ENCODE measurements at places on chromosomes 7 and 10. TPM values are rescaled to one million over a fixed set of nuclear protein-coding genes. Genes with fewer than 3 reads are reported as not detected.

H2BK1 gene
- total RNA-seq, result not detected

IL2RA gene
- total RNA-seq, result not detected

LBX1 gene
- not detected for total RNA-seq

NYAP1 gene
- total RNA-seq, result 2.2 TPM

TAC1 gene
- total RNA-seq, result 9.1 TPM

DNA sequence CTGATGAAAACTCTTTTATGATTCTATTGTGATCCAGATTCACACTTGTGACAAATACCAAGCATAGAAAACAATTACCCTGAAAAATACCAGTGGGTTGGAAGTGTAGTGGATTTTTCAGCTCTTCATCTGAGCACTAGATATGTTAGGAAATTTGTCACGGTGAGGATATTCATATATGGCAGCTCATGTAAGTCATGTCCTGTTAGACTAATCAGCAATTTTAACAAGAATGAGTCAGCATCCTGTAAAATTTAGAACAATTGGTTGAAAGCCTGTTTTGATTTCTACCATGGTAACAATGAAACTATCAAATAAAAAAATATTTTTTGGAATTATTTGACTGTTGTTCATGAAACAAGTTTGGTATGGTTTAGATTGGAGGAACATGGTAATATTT is 334.3 kb downstream of the CACNA2D1 start:
- peaks cover 7% of the 10 kb centered on the region for H3K4me1 ChIP-seq
- H3K36me3 ChIP-seq, result no peaks in the 10 kb centered on the region
- peak overlapping the region; percentile 91 for H3K27ac ChIP-seq

DNA sequence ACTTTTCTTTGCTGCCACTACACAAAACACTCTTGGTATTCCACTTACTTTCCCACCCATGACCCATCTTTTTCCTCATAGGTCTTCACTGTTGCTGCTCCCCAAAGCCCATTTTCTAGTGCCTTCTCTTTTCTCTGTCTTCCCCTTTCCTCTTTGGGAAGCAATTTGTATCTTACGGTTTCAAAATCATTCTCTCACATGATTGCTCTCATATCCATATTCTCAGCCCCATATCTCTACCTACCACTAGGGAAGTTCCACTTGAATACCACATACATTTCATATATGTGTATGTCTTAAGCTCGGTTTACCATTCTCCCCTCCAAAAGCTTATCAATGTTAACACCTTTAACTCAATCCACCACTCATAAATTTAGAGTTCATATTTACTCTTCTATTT is 3.2 kb upstream of the UBE2D1 start:
- peaks cover 5% of the 10 kb centered on the region for H3K27me3 ChIP-seq
- no peak overlapping the region for H3K4me3 ChIP-seq
- DNase-seq, result no peak
- no peak overlapping the region for H3K27ac ChIP-seq

GRCh38 chr7:93115796-93116195 is 2.0 kb downstream of the SAMD9 start:
- no peak overlapping the region for H3K4me3 ChIP-seq
- DNase-seq, result no peak
- H3K36me3 ChIP-seq, result no peaks in the 10 kb centered on the region
- H3K27me3 ChIP-seq, result peaks cover 5% of the 10 kb centered on the region
- no peaks in the 10 kb centered on the region for H3K4me1 ChIP-seq
- no peak overlapping the region for H3K27ac ChIP-seq

DNA sequence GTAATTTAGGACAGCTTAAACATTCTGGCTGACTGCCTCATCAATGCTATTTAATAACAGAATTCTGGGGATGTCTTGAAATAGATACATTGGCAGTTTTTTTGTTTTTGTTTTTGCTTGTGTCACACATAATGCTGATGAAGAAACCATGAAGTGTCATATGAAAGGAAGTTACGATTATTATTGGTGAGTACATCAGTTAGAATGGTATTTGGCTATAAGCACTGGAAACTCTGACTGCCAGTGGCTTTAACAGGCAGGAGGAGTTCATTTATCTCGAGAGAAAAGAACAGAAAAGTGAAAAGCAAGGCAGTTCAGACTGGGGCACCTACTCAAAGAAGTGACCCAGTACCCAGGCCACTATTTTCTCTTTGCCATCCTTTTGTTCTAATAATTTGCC is 18.1 kb downstream of the LSM8 start:
- no peak overlapping the region for H3K27ac ChIP-seq
- DNase-seq, result no peak
- no peaks in the 10 kb centered on the region for H3K27me3 ChIP-seq
- H3K4me3 ChIP-seq, result no peak overlapping the region
- H3K4me1 ChIP-seq, result no peaks in the 10 kb centered on the region
- H3K36me3 ChIP-seq, result no peaks in the 10 kb centered on the region

DIP2C gene
- 13.1 TPM for total RNA-seq

DNA sequence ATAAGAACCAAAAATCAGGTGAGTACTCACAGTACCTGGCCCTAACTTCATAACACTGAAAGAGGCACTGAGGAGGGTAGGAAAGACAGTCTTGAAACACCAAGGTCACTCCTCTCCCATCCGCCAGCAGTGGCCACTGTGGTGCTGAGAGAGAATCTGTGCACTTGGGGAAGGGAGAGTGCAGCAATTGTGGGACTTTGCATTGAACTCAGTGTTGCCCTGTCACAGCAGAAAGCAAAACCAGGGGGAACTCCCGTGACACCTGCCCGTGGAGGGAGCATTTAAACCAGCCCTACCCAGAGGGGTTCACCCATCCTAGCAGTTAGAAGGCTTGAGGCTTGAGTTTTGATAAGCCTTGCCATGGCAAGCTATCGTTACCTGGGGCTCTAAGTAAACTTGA is 35.2 kb upstream of the MAP3K8 start:
- H3K36me3 ChIP-seq, result no peaks in the 10 kb centered on the region
- H3K27ac ChIP-seq, result no peak overlapping the region
- H3K27me3 ChIP-seq, result no peaks in the 10 kb centered on the region
- DNase-seq, result no peak

GRCh38 chr7:116086547-116087045 is 56.0 kb upstream of the TFEC start:
- H3K36me3 ChIP-seq, result no peaks in the 10 kb centered on the region
- no peak overlapping the region for H3K4me3 ChIP-seq

DNA sequence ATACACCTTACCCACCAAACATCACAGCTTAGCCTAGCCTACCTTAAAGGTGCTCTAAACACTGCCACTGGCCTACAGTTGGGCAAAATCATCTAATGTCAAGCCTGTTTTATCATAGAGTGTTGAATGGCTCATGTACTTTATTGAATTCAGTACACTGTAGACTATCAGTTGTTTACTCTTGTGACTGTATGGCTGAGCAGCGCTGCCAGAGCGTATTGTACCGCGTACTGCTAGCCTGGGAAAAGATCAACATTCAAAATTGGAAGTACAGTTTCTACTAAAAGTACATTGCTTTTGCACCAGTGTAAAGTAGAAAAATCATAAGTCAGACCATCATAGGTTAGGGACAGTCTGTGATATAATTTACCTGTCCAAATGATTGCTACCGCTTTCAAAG is 226.8 kb downstream of the PRPF18 start:
- no peak for DNase-seq
- H3K27me3 ChIP-seq, result no peaks in the 10 kb centered on the region
- peaks cover 15% of the 10 kb centered on the region for H3K4me1 ChIP-seq
- no peak overlapping the region for H3K27ac ChIP-seq

GRCh38 chr7:141550386-141551093 is 670 bp upstream of the AGK start:
- H3K4me1 ChIP-seq, result peaks cover 19% of the 10 kb centered on the region
- peaks cover 4% of the 10 kb centered on the region for H3K27me3 ChIP-seq
- H3K27ac ChIP-seq, result no peak overlapping the region
- H3K36me3 ChIP-seq, result no peaks in the 10 kb centered on the region
- peak overlapping the region; percentile 91 for H3K4me3 ChIP-seq

DNA sequence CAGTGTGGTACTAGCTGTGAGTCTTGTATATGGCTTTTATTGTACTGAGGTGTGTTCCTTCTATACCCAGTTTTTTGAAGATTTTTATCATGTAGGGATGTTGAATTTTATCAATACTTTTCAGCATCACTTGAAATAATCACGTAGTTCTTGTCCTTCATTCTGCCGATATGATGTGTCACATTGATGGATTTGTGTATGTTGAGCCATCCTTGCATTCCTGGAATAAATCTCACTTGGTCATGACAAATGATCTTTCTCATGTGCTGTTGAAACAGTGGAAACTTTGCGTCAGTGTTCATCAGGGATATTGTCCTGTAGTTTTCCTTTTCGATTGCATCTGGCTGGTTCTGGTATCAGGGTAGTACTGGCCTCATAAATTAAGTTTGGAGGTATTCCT is 7.1 kb upstream of the PRKAR1B start:
- no peak for DNase-seq
- H3K4me1 ChIP-seq, result peaks cover 3% of the 10 kb centered on the region
- peaks cover 8% of the 10 kb centered on the region for H3K27me3 ChIP-seq
- no peak overlapping the region for H3K4me3 ChIP-seq
- H3K27ac ChIP-seq, result no peak overlapping the region
- peaks cover 10% of the 10 kb centered on the region for H3K36me3 ChIP-seq

LRRC4 gene
- total RNA-seq, result 297 TPM

DNA sequence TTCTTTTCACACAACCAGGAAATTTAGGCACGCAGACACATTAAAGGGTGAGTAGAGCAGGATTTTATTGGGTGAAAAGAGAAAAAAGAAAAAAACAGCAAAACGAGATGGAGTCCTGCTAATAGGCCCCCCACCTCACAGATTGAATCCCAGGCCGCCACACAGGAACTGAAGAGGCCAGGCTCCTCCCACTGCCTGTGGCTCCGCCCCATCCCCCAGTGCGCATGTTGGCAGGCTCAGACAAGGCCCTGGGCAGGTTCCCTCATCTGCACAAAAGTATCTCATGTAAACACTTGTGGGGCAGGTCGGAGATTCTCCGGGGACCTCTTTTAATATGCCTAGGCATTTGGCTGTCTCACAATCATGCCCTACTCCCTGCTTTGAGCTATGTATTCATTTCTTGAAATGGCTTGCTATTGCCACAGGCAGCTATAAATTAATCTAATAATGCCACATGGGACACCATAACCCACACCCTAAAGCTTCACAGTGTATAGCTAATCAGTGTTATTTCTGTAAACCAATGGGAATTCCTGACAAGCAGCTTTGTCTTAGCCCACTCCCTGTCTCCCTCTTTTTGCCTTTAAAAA is 76.2 kb upstream of the KIF5B start:
- H3K4me1 ChIP-seq, result peaks cover 29% of the 10 kb centered on the region
- H3K27ac ChIP-seq, result peak overlapping the region; percentile 89
- H3K36me3 ChIP-seq, result no peaks in the 10 kb centered on the region
- DNase-seq, result no peak
- H3K27me3 ChIP-seq, result peaks cover 3% of the 10 kb centered on the region
- no peak overlapping the region for H3K4me3 ChIP-seq

- no peak overlapping the region for H3K4me3 ChIP-seq
- H3K4me1 ChIP-seq, result peaks cover 27% of the 10 kb centered on the region
- no peaks in the 10 kb centered on the region for H3K27me3 ChIP-seq
- H3K36me3 ChIP-seq, result no peaks in the 10 kb centered on the region
Observed at GRCh38 chr10:50469778-50470193, 154.0 kb downstream of the SGMS1 start.

DKK1 gene
- 6.8 TPM for total RNA-seq

DNA sequence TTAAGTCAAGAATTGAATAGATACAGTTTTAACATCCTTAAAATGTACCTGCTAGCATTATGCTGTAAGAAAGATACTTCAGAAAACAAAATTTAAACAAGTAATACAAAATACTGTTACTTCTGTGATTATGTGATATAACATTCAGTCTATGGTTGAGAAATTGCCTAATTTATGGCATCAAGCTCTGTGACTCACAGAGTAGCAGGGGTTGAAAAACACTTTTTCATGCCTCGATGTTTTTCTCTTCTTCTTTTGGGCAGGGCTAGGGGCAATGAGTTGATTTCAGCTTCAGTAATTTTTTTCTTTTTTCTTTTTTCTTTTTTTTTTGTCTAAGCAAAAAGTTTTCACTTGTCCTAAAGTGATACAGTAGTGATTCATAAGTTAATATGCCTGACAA is 209.2 kb downstream of the MBL2 start:
- H3K4me3 ChIP-seq, result no peak overlapping the region
- H3K27ac ChIP-seq, result no peak overlapping the region
- H3K4me1 ChIP-seq, result peaks cover 3% of the 10 kb centered on the region
- H3K36me3 ChIP-seq, result no peaks in the 10 kb centered on the region
- DNase-seq, result no peak
- no peaks in the 10 kb centered on the region for H3K27me3 ChIP-seq

- H3K27me3 ChIP-seq, result no peaks in the 10 kb centered on the region
- no peak overlapping the region for H3K4me3 ChIP-seq
- H3K4me1 ChIP-seq, result no peaks in the 10 kb centered on the region
- no peak for DNase-seq
- peaks cover 10% of the 10 kb centered on the region for H3K36me3 ChIP-seq
Observed at GRCh38 chr10:94353336-94353735, 9.4 kb downstream of the NOC3L start.

DNA sequence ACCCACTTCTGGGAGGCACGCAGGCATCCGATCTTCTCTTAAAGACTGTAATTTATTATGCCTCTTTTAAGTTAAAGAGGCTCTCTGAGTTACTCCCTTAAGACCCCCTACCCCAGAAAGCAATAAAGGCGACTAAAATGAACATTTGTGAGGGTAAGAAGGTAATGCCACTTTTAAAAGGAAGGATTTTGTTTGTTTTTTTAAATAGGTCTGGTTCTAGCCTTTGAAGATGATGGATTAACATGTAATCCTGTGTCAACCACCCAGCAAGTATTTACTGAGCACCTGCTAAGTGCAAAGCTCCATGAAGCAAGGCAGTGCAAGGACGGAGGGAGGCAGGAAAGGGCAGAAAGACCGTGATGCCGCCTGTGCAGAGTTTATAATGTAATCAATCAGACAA is 26.1 kb downstream of the SH3PXD2A start:
- H3K4me1 ChIP-seq, result peaks cover 54% of the 10 kb centered on the region
- peaks cover 7% of the 10 kb centered on the region for H3K36me3 ChIP-seq
- DNase-seq, result no peak
- no peak overlapping the region for H3K4me3 ChIP-seq
- H3K27me3 ChIP-seq, result no peaks in the 10 kb centered on the region
- peak overlapping the region; percentile 31 for H3K27ac ChIP-seq

ERV3-1 gene
- 58.4 TPM for total RNA-seq

DNA sequence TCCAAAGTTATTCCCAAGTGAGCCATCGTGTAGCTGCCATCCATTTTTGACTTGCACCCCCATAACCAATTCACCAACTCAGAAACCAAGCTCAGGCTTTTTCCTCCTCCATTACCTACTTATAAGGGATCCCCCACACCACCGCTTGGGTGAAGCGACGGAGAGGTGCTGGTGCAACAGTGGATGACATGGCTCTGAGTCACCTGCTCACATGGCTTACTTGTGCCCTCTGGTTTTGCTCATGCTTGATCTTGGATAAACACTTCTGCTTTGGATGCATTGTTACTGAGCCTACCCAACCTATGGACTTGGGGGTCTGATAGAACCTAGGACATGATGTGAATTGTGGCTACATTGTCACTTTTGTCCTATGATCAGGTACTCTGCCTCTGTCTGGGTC is 12.0 kb upstream of the AKR1B1 start:
- no peaks in the 10 kb centered on the region for H3K36me3 ChIP-seq
- H3K4me3 ChIP-seq, result no peak overlapping the region
- H3K27me3 ChIP-seq, result peaks cover 2% of the 10 kb centered on the region
- H3K4me1 ChIP-seq, result peaks cover 3% of the 10 kb centered on the region
- no peak for DNase-seq
